ENCODE measurements at places on chromosomes 16 and 17. TPM values are rescaled to one million over a fixed set of nuclear protein-coding genes. Genes with fewer than 3 reads are reported as not detected.

TMED6 gene
- total RNA-seq, result 2.9 TPM

GAST gene
- total RNA-seq, result not detected

TGFB1I1 gene
- total RNA-seq, result 63.8 TPM

SMTNL2 gene
- total RNA-seq, result 1.1 TPM

TRAP1 gene
- total RNA-seq, result 47.9 TPM

ZNF385C gene
- total RNA-seq, result not detected

KRT40 gene
- not detected for total RNA-seq

GUCY2D gene
- total RNA-seq, result not detected

CTRB1 gene
- total RNA-seq, result not detected

HAS3 gene
- total RNA-seq, result 6.8 TPM

KRT33B gene
- not detected for total RNA-seq

FLYWCH2 gene
- total RNA-seq, result 19.6 TPM

CACNA1H gene
- total RNA-seq, result 49.6 TPM

PPP1R1B gene
- total RNA-seq, result 11.0 TPM

GFAP gene
- 9.7 TPM for total RNA-seq

CCL16 gene
- total RNA-seq, result not detected

GDPD3 gene
- 7.2 TPM for total RNA-seq

KRT35 gene
- total RNA-seq, result not detected
